Activated CD8-positive, alpha-beta memory T cell treated with anti-CD3 and anti-CD28 coated beads for 1 hour (primary cell): ENCODE measurements at places on chromosomes 4 and X.

GRCh38 chr4:118823471-118823870, 12.5 kb downstream of the SEC24D start:
- DNase-seq = no peak

DNA sequence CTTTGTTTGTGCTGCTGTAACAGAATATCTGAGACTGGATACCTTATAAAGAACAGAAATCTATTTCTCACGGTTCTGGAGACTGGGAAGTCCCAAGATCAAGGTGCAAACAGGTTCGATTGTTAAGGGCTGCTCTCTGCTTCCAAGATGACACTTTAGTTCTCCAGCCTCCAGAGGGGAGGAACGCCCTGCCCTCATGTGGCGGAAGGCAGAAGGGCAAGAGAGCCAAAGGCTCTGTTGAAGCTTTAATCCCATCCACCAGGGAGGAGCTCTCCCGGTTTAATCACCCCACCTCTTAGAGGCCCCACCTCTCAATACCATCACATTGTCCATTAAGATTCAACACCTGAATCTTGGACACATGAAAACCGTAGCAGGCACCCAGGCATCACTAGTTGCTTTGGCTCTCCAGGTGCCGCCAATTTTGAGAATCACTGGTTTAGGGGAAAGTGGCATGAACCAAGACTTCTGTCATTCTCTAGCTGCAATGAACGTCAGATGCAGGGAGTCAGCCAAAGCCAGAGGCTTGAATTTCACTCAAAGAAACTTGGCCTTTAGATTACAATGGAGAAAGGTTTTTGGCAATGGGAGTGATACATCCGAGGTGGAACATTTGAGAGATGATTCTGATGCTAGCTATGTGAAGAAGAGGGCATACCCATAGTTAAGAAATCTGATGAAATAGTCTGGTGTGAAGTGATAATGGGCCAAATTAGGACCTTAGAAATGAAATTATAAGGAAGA, 15.7 kb downstream of the FHL1 start:
- DNase-seq = no peak

- DNase-seq = no peak
Measured at GRCh38 chr4:158164768-158165213, 8.0 kb downstream of the GASK1B start.

DNA sequence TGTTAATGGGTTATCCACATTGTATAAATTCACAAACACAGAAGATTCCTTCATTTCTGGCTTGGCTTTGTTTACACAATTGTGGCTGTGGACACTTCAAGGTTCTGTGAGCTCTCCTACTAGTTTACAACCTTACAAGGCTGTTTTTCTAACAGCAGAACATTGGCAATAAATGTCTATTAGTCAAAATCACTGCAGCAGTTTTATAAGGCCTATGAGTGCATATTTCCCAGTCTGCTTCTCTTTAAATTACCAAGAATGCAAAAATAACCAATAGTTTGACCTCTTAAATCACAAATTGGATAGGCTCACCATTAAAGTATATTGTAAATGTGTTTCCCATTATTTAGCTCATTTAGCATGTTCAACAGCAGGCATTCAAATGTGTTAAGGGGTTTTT, 239.2 kb downstream of the DKK2 start:
- DNase-seq = no peak

GRCh38 chrX:133609166-133609565, 193.9 kb upstream of the GPC4 start:
- DNase-seq = no peak

- DNase-seq = no peak
Measured at GRCh38 chr4:21921526-21922180, 26.9 kb downstream of the KCNIP4 start.

- no peak for DNase-seq
Measured at GRCh38 chrX:153906126-153906917, 1.8 kb downstream of the AVPR2 start.

- no peak for DNase-seq
Measured at GRCh38 chrX:1111601-1112300, 100.7 kb downstream of the CRLF2 start.

GRCh38 chr4:23922013-23922412, 32.2 kb upstream of the PPARGC1A start:
- DNase-seq = no peak

GRCh38 chr4:26135331-26135730, 185.5 kb upstream of the RBPJ start:
- no peak for DNase-seq

GRCh38 chrX:16368696-16369095, 201.4 kb downstream of the MAGEB17 start:
- DNase-seq = no peak

GRCh38 chr4:71020611-71021010, 27.2 kb downstream of the DCK start:
- DNase-seq = no peak

DNA sequence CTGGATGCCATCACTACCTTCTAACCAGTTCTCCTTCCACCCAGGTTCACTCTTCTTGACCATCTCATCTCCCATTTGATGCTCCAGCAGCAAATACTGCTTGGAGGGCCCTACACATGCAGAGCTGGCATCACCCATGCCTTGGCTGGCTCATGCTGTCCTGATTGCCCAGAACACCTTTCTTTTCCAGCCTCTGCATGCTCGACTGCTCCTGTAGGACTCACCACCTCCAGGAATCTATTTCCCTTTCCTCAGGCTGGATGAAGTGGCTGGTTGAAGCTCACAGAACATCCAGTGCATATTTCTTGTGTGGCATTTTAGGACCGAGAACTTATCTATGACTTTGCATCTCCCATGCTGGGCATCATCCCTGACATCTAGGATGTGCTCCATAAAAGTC, 148.3 kb downstream of the CPEB2 start:
- DNase-seq = no peak

- no peak for DNase-seq
Measured at GRCh38 chrX:13397878-13398818, 78.3 kb upstream of the ATXN3L start.

DNA sequence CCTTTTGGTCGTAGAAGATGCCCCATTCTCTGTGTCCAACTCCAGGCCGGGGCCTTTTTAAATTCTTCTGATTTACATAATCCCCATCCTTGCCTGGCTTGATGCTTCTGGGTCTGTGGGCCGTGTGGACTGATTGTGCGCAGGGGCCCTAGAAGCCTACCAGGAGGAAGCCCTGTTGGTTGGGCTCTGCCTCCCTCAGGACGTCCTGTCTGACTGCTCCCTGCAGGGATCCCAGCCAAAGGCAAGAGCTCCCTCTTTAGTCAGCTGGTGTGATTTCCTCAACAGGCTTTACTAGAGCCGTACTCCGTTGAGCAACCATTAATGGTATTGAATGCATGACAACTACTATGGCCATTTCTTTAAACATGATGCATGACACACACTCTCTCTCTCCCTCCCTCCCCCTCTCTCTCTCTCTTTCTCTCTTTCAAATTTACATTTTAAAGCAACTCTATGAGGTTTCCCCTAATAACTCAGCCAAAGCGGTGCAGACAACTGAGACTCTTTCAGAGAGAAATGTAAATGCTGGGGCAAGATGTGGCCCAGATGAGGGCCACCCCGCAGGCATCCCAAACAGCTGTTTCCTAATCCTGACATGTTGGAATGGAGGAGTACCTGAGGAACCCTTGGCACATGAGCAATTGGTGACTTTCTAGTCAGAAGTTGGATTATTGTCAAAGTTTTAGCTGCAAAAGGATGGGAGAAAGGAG, 117.3 kb downstream of the DRD5 start:
- DNase-seq = no peak

DNA sequence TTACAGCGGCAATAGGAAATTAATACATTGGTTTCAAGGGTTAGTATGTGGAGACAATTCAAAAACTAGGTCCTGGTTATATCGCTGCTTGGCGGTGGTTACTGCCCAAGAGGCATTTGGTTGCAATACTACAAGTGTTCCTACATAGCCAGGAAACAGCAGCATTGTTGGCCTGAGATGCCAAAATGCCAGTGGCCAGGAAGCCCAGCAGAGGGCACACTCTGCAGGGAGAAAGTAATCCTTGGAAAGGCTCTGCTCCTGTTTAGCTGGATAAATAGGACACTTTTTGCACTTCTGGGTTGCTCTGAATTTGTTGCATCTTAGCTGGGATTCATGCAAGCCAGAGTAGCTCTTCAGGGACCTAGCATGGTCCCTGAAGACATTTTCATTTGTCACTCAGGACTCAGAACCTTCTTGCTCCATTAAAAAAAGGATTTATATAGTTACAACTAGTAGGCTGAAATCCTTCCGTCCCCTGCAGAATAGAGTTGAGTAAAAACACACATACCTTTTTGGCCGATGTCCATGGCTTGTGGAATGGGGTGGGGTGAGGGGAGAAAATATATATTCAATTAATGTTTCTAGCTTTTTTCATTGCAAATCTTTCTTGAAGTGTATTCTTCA, 8.1 kb upstream of the GPR119 start:
- DNase-seq = no peak

GRCh38 chr4:71334465-71334882, 4.3 kb upstream of the SLC4A4 start:
- no peak for DNase-seq

DNA sequence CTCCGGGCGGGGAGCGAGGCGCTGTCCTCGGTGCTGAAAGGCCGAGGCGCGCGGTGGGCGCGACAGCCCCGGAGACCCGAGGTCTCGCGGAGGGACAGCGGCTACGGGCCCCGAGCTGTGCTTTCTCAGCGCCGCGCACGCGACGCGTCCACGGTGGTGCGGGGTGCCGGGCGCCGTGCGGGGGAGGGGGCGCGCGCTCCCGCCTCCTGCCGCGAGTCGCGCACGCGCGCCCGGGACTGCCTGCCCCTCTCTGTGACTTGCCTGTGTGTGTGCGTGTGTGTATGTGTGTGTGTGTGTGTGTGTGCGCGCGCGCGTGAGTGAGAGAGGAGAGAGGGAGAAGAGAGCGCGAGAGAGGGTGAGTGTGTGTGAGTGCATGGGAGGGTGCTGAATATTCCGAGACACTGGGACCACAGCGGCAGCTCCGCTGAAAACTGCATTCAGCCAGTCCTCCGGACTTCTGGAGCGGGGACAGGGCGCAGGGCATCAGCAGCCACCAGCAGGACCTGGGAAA, at the start of gene GRIA2:
Gene GRIA2, plus strand, starts transcription at position 358 of the 511 bp plus-strand sequence. CDS start 315 bp downstream, outside the sequence.
- DNase-seq = no peak

DNA sequence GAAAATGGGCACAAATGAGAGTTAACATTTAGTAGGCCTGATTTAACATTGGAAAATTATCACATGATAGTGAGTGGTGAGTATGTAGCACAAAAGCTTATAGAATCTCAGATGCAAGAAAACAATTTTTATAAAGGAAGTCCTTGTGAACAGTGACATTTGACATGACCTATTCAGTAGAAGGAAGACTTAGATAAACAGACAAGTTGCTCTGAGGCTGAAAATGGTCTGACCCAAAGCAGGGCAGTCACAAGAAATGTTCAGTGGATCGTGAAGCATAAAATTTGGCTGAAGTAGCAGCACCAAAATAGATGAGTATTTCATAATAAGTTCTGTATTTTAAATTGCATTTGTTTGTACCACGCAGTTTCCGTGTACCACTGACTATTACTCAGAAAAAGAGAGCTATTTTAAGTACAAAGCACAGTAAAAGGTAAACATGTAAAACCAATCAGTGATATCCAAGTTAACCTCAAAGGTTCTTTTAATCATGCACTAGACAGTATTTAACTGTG, 605.7 kb upstream of the PABPC4L start:
- no peak for DNase-seq

GRCh38 chrX:132031867-132032266, 8.8 kb downstream of the STK26 start:
- no peak for DNase-seq

DNA sequence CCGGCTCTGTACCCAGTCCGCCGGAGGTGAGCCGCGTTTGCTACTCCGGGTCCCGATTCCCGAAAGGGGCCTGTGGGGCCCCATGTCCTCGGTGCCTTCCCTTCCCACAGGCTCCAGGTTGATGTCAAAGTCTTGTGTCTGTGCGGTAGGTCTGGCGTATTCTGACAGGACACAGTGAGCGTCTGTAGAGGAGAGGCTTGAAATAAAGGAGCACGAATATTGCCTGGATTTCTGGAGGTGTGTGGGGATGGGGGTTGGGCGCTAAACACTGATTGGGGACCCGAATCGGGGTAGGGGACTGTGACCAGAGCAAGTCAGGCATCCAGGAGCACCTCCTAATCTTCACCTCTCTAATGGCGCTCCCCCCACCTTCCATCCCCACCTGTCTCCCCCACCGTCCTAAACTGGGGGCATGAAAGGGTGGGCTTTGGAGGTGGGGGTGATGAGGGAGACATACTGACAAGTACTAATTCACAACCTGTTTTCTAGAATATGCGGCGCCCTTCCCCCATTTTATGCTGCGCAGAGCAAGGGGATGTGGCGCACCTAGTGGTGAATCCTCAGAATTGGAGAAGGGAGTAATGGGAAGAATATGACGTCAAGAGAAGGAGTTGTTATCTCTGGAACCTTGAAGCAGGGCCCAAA, 855 bp downstream of the GPRASP2 start:
- DNase-seq = no peak

- no peak for DNase-seq
Measured at GRCh38 chr4:137530176-137530575, 2.1 kb downstream of the PCDH18 start.

DNA sequence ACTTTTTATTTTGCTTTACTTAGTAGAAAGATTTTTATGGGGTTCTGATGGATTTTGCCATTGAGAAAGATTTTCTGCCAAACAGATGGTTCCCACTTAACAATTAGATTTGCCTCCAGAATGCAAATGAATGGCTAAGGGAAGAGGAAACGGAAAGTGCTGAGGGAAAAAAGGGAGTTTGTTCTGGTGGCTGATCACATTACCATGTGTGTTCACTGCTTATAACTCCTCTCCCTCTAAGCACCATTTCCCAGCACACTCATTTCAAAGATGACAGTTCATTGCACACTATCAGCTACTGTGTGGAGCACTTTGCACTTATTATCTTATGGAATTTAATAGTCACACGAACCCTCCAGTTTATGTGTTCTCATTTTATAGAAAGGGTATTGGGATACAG, 68.0 kb upstream of the GRID2 start:
- no peak for DNase-seq
